Mesothelial cell of epicardium (in vitro differentiated cells): ENCODE measurements at places on chromosomes 16 and 17. TPM values are rescaled to one million over a fixed set of nuclear protein-coding genes. Genes with fewer than 3 reads are reported as not detected.

Gene ZP2
- not detected in 3 replicates for total RNA-seq

Gene TEKT5
- 0.64 to 1.1 TPM (median 1.0 TPM) in 3 replicates for total RNA-seq

Gene COPS3
- total RNA-seq = 57.8 to 65.0 TPM (median 63.5 TPM) in 3 replicates

Gene TBC1D3
- total RNA-seq = not detected in 3 replicates

Gene BCO1
- not detected in 3 replicates for total RNA-seq

- H3K4me3 ChIP-seq = no peak overlapping the region
- DNase-seq = no peak
- peaks cover 6% of the 10 kb centered on the region for H3K36me3 ChIP-seq
- peaks cover 36% of the 10 kb centered on the region for H3K27me3 ChIP-seq
- no peaks in the 10 kb centered on the region for H3K4me1 ChIP-seq
Observed at GRCh38 chr17:3972281-3972731, 8.1 kb upstream of the ATP2A3 start.

DNA sequence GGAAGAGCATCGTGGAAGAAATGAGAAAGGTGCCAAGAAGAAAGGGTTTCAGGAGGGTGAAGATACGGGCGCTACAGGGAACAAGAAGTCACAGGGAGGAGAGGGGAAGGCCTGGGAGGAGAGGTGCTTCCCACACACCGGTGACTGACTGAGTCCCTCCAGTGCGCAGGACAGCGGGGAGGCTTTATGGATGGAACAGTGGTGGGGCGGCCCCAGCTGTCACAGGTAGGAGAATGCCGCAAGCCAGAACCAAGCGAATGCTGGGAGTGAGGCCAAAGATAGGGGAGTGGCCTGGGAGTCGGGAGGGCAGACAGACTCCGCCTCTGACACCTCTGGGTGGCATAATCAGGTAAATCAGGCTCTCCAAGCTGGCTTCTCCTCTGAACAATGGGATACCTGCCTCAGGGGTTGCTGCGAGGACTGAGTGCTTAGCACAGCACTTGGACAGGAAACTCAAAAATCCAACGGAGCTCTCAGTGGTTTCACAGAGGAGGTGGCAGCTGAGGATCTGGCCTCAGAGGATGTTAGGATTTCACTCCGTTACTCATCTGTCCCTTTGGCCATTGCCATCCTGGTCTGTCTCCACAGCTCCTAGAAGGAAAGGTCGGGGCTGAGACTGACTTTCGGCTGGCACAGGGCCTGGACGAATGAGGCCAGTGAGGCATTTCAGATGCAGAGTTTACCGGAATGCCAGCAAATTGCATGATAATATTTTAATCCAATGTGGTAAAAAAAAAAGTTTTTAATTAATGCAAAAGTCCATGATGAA, 717 bp upstream of the CNP start:
- peaks cover 6% of the 10 kb centered on the region for H3K36me3 ChIP-seq
- H3K27me3 ChIP-seq = no peaks in the 10 kb centered on the region
- peak overlapping the region; percentile 94 for H3K27ac ChIP-seq
- H3K4me1 ChIP-seq = peaks cover 19% of the 10 kb centered on the region
- H3K4me3 ChIP-seq = peak overlapping the region; percentile 82

GRCh38 chr17:40106760-40107521, 6.6 kb upstream of the NR1D1 start:
- peak overlapping the region; percentile 93 for H3K27ac ChIP-seq
- peak overlapping the region; percentile 8 for H3K4me3 ChIP-seq
